ENCODE measurements at places on chromosomes 3 and 15.

DNA sequence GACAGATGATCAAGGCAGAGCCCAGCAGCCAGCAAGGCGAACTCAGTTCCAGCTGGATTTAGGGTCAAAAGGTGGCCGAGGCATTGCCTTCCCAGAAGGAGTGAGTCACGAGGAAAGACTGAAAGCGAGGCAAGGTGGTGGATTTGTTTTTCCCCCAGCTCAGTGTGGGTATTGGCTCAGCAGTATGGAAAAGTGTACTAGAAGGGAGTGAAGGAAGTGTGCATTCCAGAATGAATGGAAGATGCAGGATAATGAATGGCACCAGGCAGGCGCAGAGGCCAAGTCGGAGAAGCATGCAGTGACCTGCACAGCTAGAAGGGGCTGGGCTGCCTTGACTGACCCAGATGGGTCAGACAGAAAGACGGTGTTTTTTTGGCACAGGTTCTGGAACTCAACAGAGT is 46.3 kb downstream of the FOXP1 start:
- peak; percentile 96 for DNase-seq

- no peak for DNase-seq
These were observed 306.3 kb downstream of the ZPLD1 start for GRCh38 chr3:102741105-102741504.

DNA sequence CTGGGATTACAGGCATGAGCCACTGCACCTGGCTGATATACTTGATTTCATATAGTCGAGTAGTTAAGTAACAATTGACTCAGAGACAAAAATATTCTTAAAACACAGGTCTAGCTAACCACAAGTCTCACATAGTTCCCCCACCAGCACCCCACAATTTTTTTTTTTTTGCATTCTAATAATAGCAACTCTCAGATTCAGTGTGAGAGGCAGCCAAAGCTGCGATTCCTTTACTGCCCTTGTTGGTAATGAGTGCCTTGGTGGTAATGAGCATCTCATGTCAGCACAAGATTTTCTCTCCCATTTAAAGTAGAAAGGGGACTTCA is 72.5 kb downstream of the WWTR1 start:
- DNase-seq: peak; percentile 71

DNA sequence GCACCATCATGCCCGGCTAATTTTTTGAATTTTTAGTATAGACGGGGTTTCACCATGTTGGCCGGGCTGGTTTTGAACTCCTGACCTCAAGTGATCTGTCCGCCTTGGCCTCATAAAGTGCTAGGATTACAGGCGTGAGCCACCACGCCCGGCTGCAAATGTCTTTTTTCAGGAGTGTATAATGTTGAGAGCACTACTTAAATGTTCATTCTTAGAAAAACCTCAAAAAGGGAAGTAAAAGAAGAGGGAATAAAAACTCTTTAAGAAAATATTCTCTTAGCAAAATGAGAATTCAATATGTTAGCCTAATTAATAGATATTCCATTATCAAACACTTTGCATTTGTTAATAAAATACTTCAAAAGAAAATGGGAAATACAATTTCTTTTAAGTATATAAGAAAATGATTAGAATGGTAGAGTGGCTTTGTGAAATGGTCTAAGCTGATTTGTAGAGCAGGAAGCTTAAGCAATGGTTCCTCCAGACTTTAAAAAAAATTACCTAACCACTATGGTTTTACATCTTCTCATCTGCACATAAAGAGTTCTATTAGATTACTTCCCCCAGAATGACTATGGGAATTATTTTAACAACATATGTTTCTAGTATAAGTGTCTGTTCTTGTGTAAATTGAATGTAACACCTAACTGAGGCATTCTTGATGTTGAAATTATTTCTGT is 226.7 kb upstream of the ALCAM start:
- no peak for DNase-seq

GRCh38 chr3:148093753-148094152 is 604.0 kb upstream of the AGTR1 start:
- no peak for DNase-seq

GRCh38 chr15:40767838-40768500 is 1.8 kb upstream of the C15orf62 start:
- DNase-seq: no peak

GRCh38 chr3:139491966-139492365 is 15.7 kb upstream of the RBP2 start:
- DNase-seq: no peak

GRCh38 chr15:90103701-90104329 is 1.5 kb upstream of the IDH2 start:
- DNase-seq: no peak

GRCh38 chr3:188542196-188542595 is 388.2 kb downstream of the LPP start:
- no peak for DNase-seq

DNA sequence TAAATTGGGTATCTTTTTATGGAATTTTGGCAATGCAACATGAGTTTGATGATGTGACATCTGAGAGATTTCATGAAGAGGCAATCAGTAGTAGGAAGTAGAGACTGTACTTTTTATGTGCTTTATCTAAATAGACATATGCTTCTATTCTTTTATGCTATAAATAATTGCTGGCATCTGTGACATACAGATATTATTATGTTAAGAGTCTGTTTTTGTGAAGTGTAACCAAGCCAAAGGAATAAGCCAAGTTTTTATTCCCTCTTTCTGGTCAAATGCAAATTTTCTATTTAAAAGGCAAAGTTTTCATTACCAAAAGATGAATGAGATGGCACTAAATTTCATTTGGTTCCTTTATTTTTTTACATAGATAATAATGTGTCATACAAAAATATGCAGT is 32.4 kb downstream of the PYDC2 start:
- no peak for DNase-seq

DNA sequence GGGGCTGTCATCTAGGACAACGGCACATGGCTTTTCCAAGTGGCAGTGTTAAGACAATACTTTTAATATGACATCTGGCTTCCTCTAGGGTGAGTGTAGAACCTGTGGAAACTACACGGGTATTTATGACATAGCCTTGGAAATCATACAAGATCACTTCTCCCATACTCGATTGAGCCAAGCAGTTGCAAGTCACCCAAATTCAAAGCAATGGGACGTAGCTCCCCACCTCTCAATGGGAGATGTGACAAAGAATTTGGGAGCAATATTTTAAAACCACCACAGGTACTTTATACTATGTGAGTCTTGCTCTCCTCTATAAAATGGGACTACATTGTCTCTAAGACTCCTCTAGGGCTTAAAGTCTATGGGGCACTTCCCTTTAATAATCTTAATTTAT is 93.5 kb downstream of the TGFBR2 start:
- no peak for DNase-seq
